ENCODE measurements at places on chromosomes 11 and 22.

DNA sequence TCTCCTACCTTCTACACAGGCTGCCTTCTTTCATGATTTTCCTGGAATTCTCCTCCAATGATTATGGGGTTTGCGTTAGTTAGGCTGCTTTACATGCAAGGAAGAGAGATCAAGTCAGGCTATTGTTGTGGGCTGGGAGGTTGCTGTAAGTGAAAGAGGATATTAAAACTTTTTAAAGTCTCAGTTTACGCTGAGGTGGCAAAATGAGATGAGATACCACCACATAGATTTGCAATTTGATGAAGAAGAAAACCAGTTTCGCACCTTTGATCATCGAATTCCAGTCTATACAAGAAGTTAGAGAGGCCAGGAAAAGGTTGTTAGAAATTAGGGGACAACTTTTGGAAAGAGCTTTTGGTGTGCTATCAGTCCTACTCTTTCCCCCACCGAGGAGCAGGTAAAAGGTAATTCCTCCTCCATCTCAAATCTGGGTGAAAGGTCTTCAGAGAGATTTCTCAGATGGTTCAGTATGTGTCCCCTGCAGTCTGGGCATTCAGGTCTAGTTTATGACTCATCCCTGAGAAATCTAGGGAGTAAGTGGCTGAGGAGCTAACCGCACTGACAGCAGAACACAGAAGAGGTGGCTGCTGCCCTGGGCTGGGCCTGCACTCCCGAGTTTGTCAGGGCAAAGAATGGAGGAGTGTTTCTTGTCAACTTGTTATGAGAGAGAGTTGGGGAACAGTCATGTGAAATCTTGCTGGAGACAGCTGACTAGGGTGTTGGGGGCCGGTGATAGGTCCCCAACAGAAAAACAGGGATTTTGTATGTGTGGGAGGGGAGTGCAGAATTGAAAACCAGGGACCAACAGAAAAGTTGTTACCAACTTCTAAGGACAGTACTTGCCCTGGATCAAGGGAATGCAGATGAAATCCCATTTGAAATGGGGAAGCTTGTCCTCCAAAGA, 34.7 kb downstream of the CCDC83 start:
- no peak for DNase-seq

DNA sequence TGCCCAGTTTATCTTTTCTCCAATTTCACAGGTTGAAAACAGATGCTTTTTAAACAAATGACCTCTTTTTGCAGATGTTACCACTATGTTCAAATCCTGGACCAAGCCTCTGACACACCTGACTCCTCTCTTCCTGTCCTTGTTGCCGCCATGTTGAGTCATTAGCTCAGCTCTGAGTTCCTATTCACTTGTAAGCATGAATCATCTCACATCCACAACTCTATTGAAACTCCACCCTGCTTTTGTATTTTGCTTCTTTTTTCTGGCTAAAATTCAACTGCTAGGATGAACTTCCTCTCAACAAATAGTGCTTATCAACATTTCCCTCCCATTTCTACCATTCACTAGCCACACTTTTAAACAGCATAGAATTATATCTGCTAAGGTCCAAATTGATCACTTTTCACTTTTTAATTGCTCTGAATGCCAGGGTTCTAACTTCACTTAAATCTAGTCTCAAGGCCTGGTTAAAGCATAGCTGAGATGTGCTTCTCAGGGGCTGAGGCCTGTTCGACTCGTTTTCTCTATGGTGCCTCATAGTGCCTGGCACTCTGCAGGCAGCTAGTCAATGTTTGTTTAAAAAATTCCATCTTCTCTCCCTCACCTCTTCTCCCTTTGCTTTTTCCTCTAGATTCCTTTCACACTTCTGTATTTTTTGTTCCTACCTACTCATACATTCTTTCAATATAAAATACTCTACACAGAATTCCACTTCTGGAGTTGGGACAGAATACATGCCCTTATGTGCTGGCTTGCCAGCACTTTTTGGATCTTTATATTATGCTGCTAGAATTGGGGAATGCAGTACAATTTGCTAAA, 3.9 kb downstream of the JOSD1 start:
- no peak for DNase-seq

DNA sequence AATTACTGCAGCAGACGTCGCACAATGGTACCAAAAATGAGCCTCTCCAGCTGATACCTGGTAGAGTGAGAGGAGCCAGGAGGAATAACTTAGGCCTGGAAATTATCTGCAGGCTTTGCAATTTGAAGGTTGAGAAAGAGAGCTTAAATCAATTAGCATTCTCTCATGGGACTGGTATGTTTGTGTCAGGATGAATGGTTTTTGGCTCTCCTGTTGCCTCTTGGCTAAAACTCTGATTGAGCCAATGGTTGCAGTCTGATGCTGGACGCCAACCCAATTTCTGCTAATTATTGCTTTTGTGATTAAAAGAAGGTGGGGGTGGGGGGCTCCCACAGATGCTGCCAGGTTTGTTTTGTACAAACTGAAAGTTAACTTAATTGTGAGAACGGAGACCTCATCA, 12.5 kb upstream of the NELL1 start:
- DNase-seq: no peak

DNA sequence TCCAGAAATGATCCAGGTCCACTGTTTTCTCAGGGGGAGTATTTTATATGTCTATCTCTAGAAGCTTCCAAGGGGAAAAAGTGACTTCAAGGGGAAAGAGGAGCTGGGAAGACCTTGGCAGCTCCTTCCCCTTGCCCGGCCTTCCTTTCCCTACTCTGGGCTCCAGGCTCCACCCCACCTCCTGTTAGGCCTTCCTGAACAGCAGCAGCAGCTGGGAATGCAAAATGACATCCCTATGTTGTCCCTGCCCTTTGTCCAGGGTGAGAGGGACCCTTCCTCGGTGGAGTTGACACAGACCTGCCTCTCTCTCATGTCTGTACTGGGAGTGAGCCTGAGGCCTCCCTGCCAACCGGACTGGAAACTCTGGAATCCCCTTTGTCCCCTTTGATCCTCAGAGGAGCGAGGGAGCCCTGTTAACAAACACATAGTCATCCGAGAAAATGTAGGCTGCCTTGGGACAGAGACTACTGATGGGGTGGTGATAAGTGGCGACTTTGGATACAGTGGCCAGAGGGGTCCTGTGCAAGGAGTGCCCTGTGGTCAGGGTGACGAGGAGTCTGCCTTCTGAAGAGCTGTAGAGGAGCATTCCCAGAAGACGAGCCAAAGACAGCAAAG, 9.0 kb upstream of the MALAT1 start:
- DNase-seq: no peak

DNA sequence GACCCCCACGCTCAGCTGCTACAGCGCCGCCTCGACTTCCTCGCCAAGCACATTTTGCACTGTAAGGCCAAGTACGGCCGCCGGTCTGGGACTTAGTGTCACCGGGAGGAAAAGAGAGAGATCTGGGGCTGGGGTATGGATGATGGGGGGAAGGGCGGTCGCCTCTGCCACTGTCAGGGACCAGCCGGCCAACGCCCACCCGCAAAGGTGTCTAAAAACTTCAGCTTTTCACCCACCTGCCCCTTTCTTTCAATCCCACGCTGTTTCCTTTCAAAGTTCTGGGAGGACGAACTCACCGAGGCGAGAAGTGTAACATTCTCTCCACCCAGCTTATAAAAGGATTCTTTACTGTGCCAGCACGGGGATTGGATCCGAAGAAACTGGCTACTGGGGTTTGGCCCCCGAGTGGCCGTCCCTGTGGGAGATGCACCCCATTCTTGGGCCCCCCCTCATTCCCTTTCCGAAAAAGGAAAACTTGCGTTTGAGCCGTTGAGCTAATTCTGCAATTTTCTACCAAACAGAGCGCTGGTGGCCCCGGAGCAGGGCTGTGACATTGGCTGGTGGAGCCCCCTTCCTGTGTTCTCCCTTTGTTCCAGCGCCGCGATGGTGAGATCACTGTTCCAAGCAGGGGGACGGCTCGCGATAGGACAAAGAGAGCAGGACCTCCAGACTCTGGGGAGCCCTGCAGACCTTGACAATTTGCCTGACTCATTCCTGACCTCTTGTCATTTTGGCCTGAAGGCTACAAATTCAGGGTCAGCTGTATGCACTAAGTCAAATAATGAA, 1.8 kb downstream of the FJX1 start:
- DNase-seq: no peak

GRCh38 chr22:27146866-27147633, 489.7 kb downstream of the MIAT start:
- DNase-seq: no peak

- no peak for DNase-seq
Measured at GRCh38 chr22:30694171-30694639, 469 bp upstream of the OSBP2 start.

GRCh38 chr11:36591433-36591832, 2.9 kb upstream of the IFTAP start:
- DNase-seq: no peak

- DNase-seq: no peak
Measured at GRCh38 chr22:48729499-48730171, 1098.0 kb downstream of the BRD1 start.

DNA sequence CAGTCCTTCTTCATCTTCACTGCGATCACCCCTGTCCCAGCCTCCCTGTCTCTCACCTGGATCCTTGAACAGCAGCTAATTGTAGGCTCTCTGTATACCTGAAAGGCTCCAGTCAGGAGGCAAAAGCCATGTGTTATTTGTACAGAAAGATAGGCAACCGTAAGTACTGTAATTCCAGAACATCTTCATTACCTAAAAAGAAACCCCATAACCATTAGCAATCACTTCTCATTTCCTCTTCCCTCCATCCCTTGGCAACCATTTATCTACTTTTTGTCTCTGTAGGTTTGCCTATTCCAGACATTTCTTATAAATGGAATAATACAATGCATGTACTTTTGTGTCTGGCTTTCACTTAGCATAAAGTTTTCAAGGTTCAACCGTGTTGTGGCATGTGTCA, 17.8 kb downstream of the NAGA start:
- no peak for DNase-seq

- DNase-seq: no peak
Measured at GRCh38 chr22:50443801-50444625, 30.8 kb downstream of the SBF1 start.

DNA sequence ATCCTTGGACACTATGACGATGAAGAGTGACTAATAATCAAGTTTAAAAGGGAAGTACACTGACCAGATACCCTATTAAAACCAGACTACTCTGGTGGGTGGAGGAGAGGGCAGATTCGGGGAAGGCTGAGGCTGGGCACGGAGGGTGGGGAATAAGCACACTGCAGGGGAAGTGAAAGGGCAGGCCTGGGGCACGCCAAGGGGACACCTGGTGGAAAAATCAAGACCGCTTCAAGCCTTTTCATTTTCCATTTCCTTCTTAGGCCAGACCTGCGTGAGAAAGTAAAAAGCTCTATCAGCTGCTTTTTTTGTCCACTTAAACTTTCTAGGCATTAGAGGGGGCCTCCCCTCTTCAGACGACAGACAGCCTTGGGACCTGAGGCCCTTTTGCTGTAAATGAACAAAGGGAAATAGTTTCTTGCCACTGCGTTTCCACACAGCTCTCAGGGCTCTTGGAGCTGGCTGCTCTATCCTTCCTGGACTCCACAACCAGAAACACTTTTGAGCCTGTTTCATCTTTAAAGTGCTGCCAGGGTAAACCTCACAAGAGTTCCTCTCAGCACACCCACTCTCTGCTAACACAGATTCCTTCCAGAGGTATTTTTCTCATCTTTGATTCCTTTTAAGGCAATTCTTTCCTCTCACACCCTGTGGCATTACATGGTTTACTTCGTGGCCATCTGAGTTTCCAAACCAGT, 25.0 kb upstream of the SERPIND1 start:
- no peak for DNase-seq

- no peak for DNase-seq
Measured at GRCh38 chr11:18780329-18780728, 11.3 kb downstream of the PTPN5 start.

- DNase-seq: no peak
Measured at GRCh38 chr11:133821776-133822175, 23.5 kb downstream of the SPATA19 start.

- DNase-seq: no peak
Measured at GRCh38 chr11:19055016-19055415, 5.5 kb downstream of the MRGPRX2 start.

GRCh38 chr11:70478166-70478890, 80.0 kb downstream of the CTTN start:
- no peak for DNase-seq

DNA sequence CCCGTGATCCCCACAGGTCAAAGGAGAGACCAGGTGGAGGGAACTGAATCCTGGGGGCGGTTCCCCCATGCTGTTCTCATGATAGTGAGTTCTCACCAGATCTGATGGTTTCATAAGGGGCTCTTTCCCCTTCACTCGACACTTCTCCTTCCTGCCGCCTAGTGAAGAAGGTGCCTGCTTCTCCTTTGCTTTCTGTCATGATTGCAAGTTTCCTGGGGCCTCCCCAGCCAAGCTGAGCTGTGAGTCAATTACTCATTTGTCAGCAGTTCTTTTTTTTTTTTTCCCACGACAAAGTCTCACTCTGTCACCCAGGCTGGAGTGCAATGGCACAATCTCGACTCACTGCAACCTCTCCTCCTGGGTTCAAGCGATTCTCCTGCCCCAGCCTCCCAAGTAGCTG, 1530.4 kb downstream of the BRD1 start:
- DNase-seq: no peak

GRCh38 chr22:41570221-41570620, 9.4 kb downstream of the CSDC2 start:
- no peak for DNase-seq

- no peak for DNase-seq
Measured at GRCh38 chr11:134497586-134497985, 85.5 kb upstream of the B3GAT1 start.

- no peak for DNase-seq
Measured at GRCh38 chr11:120842195-120842594, 181.7 kb upstream of the TBCEL start.

GRCh38 chr11:70601861-70602538, 203.7 kb downstream of the CTTN start:
- no peak for DNase-seq

DNA sequence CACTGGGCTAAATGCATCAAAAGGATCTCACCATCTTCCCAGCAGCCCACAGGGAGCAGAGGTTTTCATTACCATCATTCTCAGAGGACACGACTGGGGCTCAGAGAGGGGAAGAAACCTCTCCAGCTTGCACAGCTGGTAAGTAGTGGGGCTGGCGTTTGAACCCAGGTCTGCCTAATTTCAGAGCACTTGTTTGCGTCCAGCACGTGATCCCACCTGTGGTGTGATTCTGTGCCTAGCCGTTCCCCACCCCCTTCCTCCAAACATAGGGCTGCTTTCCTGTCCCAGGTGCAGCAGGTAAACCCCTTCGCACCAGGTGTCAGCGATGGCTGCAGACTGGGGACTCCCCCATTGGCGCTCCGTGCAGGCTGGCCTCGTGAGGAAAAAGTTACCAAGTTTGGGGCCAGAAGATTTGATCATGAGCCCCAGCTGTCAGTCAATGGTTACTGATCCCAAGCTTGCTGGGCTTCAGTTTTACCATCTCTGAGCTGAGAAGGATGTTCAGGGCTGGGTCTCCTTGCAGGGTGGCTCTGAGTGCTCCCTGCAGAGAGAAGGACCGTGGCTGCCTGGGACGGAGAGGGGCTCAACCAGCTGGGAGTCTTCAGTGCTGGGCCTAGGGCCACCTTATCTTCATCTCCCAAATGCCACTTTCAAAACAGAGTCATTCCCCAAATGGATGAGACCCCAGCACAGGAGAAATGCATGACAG, 445.6 kb downstream of the TBC1D22A start:
- no peak for DNase-seq

Data from GOT3 (cell line).